Pons (tissue), 1 donor: ENCODE measurements at places on chromosomes 3 and 15.

DNA sequence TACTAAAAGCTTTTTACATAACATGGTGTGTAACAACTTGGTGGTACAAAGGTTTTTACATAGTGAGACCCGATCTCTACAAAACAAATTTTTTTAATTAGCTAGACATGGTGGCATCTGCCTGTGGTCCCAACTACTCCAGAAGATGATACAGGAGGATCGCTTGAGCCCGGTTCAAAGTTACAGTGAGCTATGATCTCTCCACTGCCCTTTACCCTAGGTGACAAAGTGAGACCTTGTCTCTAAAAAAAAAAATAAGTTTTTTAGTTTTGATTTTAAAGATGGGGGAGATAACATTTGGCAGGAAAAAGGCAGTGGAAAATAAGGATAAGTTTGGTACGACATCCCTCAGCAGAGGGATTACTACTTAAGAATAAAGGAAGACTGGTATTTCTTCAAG, 5.9 kb downstream of the FAM162A start:
- no peak for DNase-seq

DNA sequence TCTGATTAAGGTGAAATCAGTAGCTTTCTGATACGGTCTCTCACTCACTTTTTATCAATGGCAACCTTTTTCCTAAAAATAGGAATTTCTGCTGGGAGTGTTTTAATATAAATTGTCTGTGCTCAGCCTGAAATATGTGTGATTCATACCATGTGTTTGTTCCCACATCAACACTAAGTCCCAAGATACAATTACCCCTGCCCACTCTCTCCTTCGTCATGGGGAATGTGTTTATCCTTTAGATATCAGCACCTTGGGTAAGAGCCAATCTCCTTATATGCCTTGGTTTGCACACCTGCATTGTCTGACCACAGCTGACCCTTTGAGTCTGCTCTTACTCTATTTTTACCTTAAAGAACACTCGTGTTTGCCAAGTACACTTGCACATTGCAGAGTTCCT, 356.4 kb downstream of the LPP start:
- no peak for DNase-seq

- DNase-seq = no peak
These were observed 565.1 kb downstream of the ZNF385D start for GRCh38 chr3:21185816-21186314.

- no peak for DNase-seq
These were observed 253.1 kb downstream of the RBMS3 start for GRCh38 chr3:29534006-29534405.

GRCh38 chr3:129820587-129820986, 72.9 kb downstream of the TMCC1 start:
- DNase-seq = no peak

DNA sequence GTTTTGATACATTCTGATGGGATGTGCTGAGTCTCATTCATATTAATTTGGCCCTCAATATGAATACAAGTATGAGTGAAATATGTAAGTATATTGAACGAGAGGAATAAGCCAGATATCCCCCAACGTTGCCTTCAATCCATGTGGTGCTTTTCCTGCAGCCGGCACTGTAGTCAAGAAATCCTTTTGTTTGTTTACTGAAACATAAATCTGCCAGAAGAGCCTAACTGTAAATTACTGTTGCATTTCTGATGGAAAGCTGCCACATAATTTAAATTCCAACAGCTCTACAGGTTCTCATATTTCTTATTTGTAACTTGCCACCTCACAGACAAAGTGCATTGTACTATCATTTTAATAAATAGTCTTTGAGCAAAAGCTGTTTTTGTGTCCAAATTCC, 314.0 kb downstream of the KBTBD8 start:
- no peak for DNase-seq

- DNase-seq = no peak
These were observed 693.0 kb downstream of the NR2F2 start for GRCh38 chr15:97023488-97023844.

GRCh38 chr3:52415800-52416199, 29.1 kb downstream of the SEMA3G start:
- DNase-seq = no peak

DNA sequence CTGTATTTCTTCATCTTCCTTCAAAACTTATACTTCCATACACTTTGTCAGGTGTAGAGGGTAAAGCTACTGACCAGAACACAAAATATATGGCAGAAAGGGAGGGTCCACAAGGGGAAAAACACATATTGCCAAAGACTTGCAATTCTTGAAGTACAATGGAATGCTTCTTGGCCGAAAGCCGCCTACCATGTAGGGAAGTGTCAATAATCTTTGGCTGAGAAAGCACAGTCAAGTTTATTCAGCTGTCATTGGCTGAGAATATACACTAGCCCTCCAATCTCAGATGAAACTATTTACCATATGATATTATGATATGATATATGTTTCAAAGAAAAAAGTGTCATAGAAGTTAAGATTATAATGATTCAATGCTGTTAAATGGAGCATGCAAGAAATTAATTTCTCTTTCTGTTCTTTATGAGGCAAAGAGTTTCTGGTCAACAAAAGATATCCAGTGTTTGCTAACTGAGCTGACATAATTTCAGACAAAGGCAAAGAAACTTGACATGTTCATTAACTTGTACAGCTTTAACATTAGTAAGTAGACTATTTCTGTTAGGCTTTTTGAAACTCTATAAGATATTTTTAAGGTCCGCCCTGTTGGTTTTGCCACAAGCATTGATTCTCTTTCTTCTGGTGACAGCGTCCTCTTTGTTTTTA, 89.0 kb upstream of the LPP start:
- DNase-seq = no peak

DNA sequence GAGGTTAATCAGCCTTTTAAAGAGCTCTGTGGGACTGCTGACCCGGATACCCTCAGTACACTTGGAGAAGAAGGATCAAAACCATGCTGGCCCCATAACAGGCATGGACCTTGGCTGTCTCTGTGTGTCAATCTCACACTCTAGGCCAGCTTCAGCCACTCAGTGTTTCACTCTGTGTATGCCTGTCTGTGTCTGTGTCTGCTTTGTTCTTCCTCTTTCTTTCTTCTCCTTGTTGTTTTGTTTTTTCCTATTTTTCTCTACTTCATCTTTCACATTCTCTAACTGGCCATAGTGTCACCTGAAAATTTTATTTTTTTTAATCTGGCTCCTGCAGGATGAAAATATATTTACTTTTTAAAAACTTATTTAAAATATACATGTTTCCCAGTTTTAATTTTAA, 51.1 kb downstream of the SERP1 start:
- peak; percentile 63 for DNase-seq

- no peak for DNase-seq
These were observed 35.3 kb downstream of the TUBGCP4 start for GRCh38 chr15:43406189-43406588.

DNA sequence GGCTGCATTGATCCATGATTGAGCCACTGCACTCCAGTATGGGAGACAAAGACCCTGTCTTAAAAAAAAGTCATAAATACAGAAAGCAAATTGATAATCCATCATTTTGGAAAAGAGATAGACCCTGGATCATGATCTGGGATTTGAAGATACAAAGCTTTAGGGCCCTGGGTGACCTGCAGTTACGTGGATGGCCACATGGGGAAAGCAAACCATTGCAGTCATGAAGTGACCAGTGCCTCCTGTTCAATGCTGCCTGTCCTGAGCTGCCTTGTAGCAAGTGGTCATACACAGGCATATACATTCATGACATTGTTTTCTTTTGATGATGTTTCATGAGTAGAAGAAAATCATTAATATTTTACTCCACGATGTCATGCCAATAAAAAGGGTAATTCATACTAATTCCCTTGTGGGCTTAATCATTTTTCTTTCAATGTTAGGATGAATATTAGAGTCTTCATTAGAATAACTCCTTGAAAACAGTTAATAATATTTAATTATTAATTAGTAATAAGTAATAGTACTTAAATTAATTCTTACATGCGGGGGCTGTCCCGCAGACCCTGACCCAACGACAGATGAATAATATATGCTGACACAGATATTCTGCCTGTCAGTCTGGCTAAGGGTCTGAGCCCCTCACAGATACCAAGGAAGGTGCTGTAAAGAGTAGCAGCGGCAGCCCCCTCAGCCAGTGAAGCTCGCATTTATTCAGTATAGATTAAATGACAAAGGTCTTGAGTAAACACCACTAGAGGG, 109.0 kb upstream of the UNC13C start:
- DNase-seq = no peak

GRCh38 chr15:44153352-44153751, 41.7 kb downstream of the FRMD5 start:
- no peak for DNase-seq

DNA sequence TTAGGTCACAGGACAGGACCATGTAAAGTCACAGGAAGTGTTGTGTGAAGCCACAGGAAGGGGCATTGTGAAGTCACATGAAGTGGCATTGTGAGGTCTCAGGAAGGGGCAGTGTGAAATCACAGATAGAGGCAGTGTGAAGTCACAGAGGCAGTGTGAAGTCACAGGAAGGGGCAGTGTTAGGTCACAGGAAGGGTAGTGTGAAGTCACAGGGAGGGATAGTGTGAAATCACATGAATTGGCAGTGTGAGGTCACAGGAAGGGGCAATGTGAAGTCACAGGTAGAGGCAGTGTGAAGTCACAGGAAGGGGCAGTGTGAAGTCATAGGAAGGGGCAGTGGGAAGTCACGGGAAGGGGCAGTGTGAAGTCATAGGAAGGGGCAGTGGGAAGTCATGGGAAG, 37.9 kb downstream of the GASK1A start:
- DNase-seq = no peak

- peak; percentile 39 for DNase-seq
These were observed 2.2 kb upstream of the BCL6 start for GRCh38 chr3:187747506-187747905.

GRCh38 chr3:128319107-128319506, 147.6 kb downstream of the DNAJB8 start:
- no peak for DNase-seq

- no peak for DNase-seq
These were observed 56.0 kb downstream of the SEMA3G start for GRCh38 chr3:52388933-52389332.

- DNase-seq = peak; percentile 76
These were observed 2.1 kb upstream of the GNAT1 start for GRCh38 chr3:50189274-50189673.

GRCh38 chr3:31724116-31724515, 191.4 kb downstream of the STT3B start:
- DNase-seq = no peak

GRCh38 chr15:61035311-61035710, 193.8 kb downstream of the RORA start:
- no peak for DNase-seq

- DNase-seq = no peak
These were observed 9.3 kb downstream of the CFAP92 start for GRCh38 chr3:128984596-128984995.

DNA sequence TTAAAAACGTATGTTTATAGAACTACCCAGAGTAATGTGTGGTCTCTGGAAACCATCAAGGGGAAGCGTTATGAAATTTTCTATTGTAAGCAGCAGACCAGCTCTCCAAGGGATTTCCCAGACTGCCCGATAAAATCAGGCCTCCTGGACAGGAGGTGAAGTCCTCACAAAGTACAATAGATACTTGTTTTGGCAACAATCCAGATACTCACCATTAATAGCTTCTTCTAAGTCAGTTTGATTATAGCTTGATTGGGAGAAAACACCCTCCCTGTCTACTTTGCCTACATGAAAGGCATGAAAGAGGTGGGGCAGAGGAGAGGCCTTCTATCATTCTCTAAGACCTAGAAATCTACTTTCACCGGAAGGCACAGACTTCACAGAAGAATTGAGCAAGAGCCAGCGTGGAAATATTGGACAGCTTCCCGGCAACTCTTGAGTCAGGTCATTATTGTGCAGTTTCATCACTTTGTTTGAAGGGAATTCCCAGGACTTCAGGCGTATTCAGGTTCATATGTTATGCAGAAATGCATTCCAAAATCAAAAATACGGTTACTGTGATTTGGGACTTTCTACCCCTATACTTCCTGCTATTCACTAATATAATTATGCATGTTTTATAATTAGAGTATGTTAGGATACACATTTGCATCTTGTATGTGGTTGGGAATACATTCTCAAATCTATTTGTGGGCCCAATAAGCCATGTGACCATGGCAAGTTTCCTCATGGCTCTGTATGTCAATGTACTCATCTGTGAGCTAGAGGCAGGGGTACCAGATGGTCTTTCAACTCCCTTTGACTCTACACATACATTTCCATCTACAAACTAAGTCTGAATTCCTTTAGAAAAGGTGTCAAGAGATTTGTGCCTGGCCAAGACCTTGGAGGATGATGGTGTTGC, 103.5 kb downstream of the CD47 start:
- DNase-seq = peak; percentile 59

- no peak for DNase-seq
These were observed 81.0 kb downstream of the NAALADL2 start for GRCh38 chr3:174940151-174940550.

- no peak for DNase-seq
These were observed 163.8 kb upstream of the ATP11B start for GRCh38 chr3:182629521-182629920.

- DNase-seq = no peak
These were observed 53.8 kb downstream of the IMPG2 start for GRCh38 chr3:101266566-101266965.

DNA sequence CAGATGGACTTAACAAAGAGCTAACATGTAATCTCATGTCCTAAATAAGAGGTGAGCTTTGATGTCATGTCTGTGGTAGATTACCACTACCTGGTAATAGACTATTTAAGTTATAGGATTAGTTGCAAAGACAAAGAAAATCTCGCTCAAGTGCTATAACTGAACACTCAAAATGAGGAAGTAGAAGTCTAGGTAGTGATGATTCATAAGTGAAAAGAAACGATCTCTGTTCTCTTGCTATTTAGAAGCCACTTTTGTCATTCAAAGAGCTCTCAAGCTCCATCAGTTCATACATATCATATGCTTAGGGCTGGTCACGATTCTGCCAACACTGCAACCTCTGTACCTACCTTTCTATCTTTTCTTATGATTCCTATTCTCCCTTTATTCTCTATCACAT, 110.9 kb downstream of the EDEM1 start:
- no peak for DNase-seq

GRCh38 chr3:135851201-135852081, 114.1 kb upstream of the PPP2R3A start:
- DNase-seq = no peak

DNA sequence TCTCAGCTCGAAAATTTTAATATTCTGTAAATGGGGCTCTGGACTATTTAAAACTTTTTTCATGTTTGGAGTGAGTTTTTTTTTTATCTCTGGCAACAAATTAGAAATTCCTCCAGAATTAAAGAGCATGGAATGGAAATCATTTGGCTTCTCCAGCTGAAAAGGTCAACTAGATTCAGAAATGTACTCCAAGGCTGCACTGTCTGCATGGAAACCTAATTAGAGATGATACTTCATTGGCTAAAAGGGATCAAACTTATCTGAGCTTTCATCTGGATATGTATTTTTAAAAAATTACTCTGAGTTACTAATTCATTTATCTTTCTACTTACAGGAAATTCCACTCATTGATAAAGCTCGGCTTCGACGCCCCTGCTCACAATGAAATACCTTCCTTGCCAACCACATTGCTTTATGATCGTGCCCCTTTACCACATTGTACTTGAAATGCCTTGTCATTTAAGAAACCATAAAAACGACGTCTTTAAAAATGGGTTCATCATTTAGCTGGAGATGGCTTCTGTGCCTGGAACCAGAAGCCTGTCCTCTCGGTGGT, 285.5 kb upstream of the ICE2 start:
- no peak for DNase-seq

- DNase-seq = no peak
These were observed 118.8 kb downstream of the ECT2 start for GRCh38 chr3:172869368-172869771.

GRCh38 chr3:55719006-55719405, 231.9 kb upstream of the WNT5A start:
- no peak for DNase-seq
